Epithelial cell of umbilical artery (primary cell): ENCODE measurements at places on chromosomes 13 and 19. TPM values are rescaled to one million over a fixed set of nuclear protein-coding genes. Genes with fewer than 3 reads are reported as not detected.

The MPV17L2 gene
- total RNA-seq: 9.4 and 15.3 TPM in 2 replicates

The PSG2 gene
- total RNA-seq: not detected in 2 replicates

The GAS6 gene
- 51.8 and 68.5 TPM in 2 replicates for total RNA-seq

The CD70 gene
- total RNA-seq: not detected in 2 replicates

The NLRP4 gene
- not detected in 2 replicates for total RNA-seq

The CLDND2 gene
- total RNA-seq: not detected in 2 replicates

The SOX1 gene
- not detected in 2 replicates for total RNA-seq

The PSG4 gene
- total RNA-seq: not detected in 2 replicates

The NEK5 gene
- under 0.01 and 0.30 TPM in 2 replicates for total RNA-seq

The PRDX2 gene
- total RNA-seq: 258 and 276 TPM in 2 replicates

The HIPK4 gene
- total RNA-seq: under 0.01 TPM in 1 of 2 replicates, not detected in the other

The COMP gene
- not detected in 2 replicates for total RNA-seq

The IGSF23 gene
- not detected in 2 replicates for total RNA-seq

The PRR36 gene
- not detected in 2 replicates for total RNA-seq

The PTH2 gene
- total RNA-seq: not detected in 2 replicates

The SYT5 gene
- not detected in 2 replicates for total RNA-seq
